Midbrain (tissue), 1 donor: ENCODE measurements at places on chromosomes 4 and X.

DNA sequence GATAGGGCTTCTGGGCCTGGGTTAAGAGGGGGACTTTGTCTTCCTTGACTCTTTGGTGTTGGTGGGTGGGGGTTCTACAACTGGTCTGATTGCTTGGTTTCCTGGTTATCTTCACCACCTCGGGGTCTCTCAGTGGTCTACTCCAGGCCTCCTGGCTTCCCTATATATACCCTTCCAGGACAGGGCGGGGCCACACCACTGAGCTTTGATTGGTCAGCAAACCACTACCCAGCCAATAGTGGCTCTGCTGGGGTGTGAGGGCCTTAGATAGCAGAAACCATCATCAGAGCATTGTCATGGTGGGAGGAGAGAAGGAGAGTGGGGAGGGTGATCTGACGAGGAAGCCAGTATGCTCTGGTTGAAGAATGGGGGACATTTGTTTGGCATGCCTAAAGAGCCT is 14.4 kb upstream of the MAGEA1 start:
- DNase-seq: no peak

DNA sequence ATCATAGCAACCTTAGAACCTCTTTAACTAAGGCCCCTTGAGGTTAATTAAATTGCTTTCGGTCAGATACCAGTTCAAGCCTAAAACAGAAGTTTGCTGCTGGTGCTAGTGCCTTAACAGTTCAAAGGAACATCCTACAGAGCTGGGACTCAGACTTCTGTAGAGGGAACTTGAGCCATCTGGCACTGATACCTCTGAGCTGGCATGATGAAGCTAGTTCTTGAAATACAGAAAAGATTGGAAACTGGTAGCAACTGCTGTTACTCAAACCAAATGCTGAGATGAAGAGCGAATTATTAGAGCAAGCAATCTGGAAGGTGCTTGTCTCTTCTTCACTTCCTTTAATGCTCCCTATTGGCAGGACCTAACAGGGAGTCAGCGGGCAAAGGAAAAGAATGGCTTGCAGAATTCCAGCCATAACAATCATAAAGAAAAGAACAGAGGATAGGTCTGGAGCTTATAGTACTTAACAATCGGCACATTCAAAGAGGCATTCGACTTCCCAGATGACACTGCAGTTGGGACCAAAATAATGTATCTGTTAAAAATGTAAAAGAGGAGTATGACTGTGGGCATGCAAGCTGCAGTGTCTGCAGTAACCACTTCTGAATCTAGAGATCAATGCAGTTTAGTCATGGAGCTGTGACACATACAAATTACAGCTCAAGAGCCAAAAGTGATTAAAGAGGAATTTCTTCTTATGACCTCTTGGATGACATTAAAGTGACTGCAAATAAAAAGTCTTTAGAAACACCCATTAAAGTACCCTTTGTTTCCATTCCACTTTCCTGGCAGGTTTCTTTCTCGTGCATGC is 298.9 kb downstream of the PDGFC start:
- DNase-seq: peak; percentile 14

GRCh38 chrX:45850775-45851433 is 650.2 kb upstream of the DIPK2B start:
- no peak for DNase-seq

DNA sequence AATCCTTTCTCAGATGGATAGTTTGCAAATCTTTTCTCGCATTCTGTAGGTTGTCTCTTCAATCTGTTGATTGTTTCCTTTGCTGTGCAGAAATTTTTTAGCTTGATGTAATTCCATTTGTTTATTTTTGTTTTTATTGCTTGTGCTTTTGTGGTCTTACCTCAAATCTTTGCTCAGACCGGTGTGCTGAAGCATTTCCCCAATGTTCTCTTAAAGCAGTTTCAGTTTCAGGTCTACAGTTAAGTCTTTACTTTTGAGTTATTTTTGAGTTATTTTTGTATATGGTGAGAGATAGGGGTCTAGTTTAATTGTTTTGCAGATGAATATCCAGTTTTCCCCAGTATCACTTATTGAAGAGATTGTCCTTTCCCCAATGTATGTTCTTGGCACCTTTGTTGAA is 18.2 kb upstream of the SLC25A14 start:
- DNase-seq: no peak

GRCh38 chr4:74671080-74671698 is 123.1 kb downstream of the BTC start:
- DNase-seq: peak; percentile 8

DNA sequence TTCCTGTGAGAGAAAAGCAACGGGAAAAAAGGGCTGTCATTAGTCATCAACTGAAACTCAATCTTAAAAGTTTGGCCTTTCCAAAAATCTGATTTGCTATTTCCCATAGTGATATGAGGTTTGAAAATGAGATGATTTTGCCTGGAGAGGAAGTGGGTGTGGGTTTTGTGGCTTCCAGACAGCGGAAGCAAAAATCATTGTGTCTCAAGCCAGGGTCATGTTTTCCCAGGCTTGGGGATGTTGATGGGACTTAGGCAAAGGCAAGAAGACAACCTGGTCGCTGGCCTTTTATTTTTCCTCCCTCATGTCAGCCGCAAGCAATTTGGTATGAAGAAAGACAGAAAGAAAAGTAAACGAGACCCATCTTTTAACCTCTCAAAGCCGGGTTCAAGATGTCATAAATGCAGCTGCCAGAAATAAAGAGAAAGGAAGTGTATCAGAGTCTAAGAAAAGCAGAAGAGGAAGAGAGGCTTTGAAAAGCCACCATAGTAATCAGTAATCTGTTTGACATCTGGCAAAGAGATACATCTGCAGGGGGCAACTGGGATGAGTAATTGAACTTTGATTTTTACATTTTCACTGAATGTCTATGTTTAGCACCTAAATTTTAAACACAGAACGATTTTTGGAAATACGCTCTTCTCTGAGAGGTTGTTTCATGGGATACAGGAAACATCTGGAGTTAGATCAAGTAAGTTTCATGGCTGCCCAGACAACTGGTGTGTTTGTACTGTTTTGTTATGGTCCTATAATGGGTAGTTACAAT is 521.6 kb upstream of the SLIT2 start:
- DNase-seq: no peak

GRCh38 chr4:78337244-78338020 is 214.1 kb upstream of the ANXA3 start:
- no peak for DNase-seq

GRCh38 chrX:14489437-14489836 is 39.9 kb upstream of the GLRA2 start:
- no peak for DNase-seq

DNA sequence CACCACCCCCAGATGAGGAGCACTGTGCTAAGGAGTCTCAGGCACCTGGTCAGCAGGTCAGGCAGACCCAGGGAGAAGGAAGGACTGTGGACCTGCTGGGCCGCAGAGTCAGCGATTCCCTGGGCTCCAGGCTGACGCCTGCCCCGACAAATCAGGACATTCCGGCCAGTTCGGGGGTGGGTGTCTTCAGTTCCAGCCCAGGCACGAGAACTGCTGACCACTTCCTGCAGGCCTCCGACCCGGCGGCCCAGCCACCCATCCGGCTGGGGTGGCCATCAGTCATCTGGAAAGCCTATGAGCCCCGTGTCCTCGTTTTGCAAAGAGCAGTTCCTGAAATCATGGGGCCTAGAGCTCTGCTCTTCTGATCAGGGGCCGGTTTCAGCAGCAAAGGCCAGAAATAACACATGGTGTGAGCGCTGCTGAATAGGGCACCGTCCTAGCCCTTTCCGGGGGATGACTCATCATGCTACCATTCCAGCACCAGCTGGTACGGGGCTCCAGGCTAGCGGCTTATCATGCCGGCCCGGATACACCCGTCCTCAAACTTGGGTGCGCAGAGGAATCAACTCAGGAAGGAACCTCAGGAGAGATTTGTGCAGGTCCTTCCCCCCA is 7.8 kb upstream of the SH3TC1 start:
- DNase-seq: peak; percentile 42

- DNase-seq: no peak
Observed at GRCh38 chr4:33837043-33837838, 2407.1 kb downstream of the ARAP2 start.

- DNase-seq: no peak
Observed at GRCh38 chr4:26731351-26732035, 129.1 kb upstream of the STIM2 start.

GRCh38 chr4:23135792-23136645 is 443.3 kb downstream of the GBA3 start:
- peak; percentile 72 for DNase-seq

GRCh38 chrX:97563531-97564133 is 679.9 kb downstream of the RPA4 start:
- peak; percentile 51 for DNase-seq
